ENCODE measurements at places on chromosomes 5 and 9.

DNA sequence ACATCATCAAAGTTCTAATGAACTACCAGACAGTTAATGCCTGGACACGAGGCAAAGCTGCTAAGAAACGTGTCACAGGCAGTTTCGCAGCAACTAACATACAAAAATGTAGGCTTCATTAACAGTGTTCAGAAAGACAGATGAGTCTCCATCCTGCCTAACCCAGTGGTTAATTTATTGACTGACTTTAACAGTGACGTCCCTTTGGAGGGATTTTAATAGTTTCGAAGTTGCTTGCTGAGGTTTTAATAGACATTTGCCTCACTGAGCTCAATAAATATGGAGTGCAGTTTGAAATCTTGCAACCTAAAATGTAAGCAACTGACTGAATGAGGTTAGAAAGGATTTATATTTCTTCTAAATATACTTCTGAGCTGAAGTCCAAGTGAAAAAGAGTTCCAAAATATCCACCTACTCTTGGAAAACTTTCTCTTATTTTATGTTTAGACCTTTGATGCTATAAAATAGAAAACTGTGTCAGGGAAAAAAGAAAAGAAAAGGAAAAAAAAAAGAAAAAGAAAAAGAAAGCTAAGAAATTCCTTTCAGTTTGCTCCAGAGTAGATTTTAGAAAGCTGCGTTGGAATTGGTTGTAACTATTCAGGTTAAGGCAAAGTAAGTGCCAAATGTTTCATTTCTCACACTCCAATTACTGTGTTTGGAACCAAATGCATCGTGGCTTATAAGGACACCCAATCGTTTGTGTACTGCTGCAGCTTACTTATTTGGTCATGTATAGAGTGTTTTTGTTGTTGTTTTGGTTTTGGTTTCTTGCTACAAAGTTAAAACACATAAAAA, 2016.6 kb downstream of the MAT2B start:
- no peaks in the 10 kb centered on the region for H3K27me3 ChIP-seq
- no peaks in the 10 kb centered on the region for H3K36me3 ChIP-seq
- no peak overlapping the region for H3K4me3 ChIP-seq
- H3K27ac ChIP-seq = no peak overlapping the region
- no peaks in the 10 kb centered on the region for H3K4me1 ChIP-seq

DNA sequence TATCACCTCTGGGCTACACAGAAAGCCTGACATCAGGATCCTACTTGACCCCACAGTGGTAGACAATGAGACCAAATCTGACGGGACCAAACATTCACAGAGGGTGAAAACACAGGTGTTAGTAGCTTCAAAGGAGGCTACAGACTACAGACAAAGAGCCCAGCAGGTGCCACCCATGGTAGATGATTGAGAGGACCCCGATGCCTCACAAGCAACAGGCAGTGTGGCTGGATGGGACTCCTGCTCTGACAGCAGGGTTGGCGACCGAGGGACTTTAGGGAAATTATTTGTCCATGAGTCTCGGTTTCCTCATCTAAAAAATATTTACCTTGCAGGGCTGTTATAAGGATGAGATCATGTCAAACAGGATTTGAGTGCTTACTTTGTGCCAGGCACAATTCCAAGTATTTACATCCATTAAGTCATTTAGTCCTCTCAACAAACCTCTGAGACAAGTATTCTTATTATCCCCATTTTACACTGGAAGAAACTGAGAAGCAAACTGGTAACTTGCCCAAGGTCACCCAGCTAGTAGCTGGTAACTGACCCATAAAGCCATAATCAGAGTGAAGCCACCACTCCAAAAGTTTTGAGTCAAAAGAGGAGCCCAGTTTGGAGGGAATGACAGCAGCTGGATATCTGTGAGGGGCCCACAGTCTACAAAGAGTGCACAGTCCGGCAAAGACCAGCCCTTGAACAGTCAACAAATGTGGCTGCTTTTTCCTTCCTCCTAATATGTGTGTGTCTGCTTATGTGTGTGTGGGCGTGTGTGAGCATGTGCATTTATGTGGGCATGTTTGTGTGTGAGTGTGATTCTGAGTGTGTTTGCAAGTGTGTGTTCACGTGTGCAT, 502.0 kb downstream of the BNC2 start:
- no peaks in the 10 kb centered on the region for H3K27me3 ChIP-seq
- H3K27ac ChIP-seq = no peak overlapping the region
- DNase-seq = no peak
- no peaks in the 10 kb centered on the region for H3K36me3 ChIP-seq
- no peaks in the 10 kb centered on the region for H3K4me1 ChIP-seq
- no peak overlapping the region for H3K4me3 ChIP-seq

- no peak for DNase-seq
- H3K27ac ChIP-seq = no peak overlapping the region
- no peak overlapping the region for H3K4me3 ChIP-seq
Observed at GRCh38 chr5:73558950-73559349, 6.5 kb downstream of the ANKRA2 start.

- no peaks in the 10 kb centered on the region for H3K36me3 ChIP-seq
- no peak overlapping the region for H3K4me3 ChIP-seq
- no peak for DNase-seq
- H3K4me1 ChIP-seq = no peaks in the 10 kb centered on the region
- no peak overlapping the region for H3K27ac ChIP-seq
Observed at GRCh38 chr5:2193542-2194235, 311.0 kb upstream of the IRX4 start.

DNA sequence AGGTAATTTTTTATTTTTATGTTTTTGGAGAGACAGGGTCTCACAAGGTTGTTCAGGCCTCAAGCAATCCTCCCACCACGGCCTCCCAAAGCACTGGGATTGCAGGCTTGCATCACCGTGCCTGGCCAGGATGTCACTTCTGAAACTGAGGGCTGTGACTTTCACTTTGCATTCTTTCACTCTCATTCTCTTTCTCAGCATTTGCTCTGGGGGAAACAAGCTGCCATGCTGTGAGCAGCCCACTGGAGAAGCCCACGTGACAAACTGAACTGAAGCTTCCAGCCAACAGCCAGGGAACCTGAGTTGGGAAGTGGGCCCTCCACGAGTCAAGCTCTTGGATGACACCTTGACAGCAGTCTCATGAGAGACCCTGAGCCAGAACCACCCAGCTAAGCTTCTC, 109.4 kb downstream of the C5orf15 start:
- no peak overlapping the region for H3K27ac ChIP-seq
- no peaks in the 10 kb centered on the region for H3K4me1 ChIP-seq
- no peak overlapping the region for H3K4me3 ChIP-seq
- DNase-seq = no peak
- no peaks in the 10 kb centered on the region for H3K27me3 ChIP-seq
- H3K36me3 ChIP-seq = no peaks in the 10 kb centered on the region
